ENCODE measurements at places on chromosomes 2 and 18.

DNA sequence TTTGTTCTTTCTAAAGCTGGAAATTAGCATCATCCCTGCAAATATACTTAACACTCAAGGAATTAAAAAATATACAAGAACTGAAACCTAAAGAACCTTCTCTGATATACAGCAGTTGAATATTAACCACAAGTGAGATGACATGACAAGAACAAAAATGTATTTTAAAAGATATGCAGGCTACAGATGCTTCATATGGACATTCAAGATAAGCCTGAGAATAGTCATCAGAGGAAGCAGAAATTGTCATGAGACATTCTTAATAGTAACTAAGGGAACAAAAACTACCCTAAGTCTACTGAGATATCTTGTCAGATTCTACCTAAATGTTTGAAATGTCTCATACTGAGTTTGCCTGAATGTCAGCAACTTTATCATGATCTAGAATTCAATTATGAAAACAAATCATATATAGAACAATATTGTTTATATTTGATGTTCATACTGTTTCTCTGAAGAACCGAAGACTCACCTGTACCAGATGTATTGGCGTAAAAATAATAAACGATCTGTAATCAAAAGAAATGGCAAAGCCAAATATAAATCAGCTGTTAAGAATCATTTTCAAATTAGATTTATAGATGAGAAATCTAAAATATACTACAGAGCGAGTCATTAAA is 4.7 kb downstream of the NBAS start:
- no peak for DNase-seq

GRCh38 chr18:292271-292670 is 24.4 kb upstream of the THOC1 start:
- no peak for DNase-seq

- DNase-seq = no peak
Observed at GRCh38 chr2:108355906-108356734, 21.6 kb upstream of the SULT1C4 start.

DNA sequence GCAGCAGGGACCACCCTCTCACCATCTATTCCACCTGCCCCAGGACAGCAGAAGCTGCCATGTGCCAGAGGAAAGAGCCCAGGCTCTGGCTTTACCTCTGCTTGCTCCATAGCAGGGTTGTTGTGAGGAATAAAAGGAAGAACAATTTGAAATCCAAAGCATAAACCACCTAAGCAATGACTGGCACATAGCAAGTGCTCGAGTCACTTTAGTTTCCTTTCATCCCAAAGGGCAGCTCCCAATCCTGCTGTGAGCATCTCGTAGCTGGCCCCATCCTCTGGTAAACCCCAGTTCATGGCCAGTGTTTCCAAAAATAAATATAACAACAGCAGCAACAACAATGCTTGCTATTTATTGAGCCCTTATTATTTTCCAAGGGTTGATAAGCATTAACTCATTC is 923.5 kb downstream of the EPHA4 start:
- no peak for DNase-seq

DNA sequence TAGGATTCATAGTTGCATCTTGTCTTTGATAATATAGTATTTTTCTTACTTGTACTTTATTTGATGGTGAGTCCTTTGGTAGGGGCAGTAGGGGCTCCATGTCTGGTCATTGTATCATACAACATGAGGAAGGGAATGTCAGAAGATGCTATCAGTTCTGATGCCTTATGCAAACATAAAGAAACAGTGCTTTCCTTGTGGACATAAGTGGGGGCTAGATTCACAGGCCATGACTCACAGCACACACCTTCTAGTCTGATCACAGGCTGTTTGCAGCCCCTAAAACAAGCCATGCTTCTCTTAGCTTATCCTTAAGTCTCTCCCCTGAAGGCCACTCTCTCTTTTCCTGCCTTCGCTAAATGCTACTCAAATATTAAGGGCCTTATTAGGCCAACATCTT is 10.7 kb upstream of the SLC14A1 start:
- no peak for DNase-seq

DNA sequence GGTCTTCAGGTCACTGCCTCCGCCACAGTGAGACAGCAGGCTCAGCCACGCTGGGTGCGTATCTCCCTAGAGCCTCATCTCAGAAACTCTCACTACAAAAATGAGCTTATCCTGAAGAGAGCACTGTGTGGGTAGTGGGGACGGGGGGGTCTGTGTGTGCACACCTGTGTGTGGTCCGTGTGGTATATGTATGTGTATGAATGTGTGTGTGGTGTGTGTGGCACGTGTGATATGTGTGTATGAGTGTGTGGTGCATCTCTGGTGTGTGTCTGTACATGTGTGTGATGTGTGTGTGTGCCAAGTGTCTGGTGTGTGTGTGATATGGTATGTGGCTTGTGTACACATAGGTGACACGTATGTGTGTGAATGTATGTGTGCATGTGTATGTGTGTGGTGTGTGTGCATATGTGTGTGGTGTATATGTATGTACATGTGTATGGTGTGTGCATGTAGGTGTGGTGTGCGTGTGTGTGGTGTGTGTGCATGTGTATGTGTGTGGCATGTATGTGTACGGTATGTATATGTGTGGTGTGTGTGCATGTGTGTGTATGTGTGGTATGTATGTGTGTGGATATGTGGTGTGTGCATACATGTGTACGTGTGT is 332.2 kb downstream of the EIPR1 start:
- DNase-seq = no peak

GRCh38 chr2:58871469-58872142 is 630.5 kb upstream of the FANCL start:
- no peak for DNase-seq

DNA sequence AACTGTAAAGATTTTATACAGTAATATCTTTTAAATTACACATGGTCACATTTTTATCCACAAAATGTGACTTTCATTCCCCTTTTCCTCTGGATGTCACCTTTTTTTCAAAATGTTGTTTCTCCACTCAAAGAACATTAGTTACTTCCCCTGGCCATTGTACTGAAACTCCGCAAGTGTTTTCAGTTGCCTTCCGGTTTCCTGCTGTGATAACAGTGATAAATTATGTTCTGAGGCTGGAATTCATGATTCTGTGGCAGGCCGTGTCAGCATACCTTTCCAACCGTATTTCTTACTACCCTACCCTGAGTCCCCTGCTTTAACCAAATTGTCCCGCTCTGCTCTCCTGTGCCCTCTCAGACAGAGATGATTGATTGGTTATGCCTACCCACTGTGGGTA is 53.5 kb downstream of the MGAT5 start:
- no peak for DNase-seq

GRCh38 chr2:96680561-96681141 is 38.1 kb downstream of the FER1L5 start:
- DNase-seq = no peak

DNA sequence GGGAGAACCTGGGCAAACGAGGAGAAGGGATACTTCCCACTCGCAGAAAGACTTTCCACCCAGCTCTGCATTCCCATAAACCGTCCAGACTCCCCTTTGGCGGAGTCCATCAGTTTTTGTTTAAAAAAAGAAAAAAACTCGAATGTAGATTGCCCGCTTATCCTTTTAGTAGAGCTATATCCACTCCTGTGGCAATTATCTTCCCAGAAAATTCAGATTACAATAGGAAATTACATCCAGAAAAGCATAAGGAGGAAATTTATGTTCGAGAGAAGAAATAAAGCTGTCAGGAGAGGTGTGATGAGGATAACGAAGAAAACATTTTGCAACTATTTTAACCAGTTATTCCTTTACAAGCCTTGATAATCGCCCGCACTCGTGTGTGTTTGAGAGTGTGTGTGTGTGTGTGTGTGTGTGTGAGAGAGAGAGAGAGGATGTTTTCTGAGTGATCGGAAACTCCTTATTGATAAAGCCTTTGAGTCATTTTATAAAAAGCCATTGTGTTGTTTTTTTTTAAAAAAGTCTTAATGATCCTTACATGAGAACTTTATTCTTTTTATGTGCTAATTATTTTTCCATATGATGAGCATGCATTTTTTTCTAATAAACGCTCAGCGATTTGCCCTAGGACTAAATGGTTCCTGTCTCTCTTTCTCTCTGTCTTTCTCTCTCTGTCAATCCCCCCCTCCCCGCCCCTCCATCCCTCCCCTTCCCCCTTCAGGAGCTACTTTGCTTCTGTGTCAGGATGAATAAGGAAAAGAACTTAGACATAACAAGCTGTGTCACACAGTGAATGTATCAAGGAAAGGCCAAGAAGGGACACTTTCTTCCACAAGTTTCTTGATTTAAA is 1.1 kb upstream of the PPP3R1 start:
- DNase-seq = no peak

GRCh38 chr2:155412598-155412997 is 714.1 kb downstream of the KCNJ3 start:
- DNase-seq = no peak

- DNase-seq = no peak
Observed at GRCh38 chr18:849021-849420, 37.0 kb upstream of the YES1 start.

DNA sequence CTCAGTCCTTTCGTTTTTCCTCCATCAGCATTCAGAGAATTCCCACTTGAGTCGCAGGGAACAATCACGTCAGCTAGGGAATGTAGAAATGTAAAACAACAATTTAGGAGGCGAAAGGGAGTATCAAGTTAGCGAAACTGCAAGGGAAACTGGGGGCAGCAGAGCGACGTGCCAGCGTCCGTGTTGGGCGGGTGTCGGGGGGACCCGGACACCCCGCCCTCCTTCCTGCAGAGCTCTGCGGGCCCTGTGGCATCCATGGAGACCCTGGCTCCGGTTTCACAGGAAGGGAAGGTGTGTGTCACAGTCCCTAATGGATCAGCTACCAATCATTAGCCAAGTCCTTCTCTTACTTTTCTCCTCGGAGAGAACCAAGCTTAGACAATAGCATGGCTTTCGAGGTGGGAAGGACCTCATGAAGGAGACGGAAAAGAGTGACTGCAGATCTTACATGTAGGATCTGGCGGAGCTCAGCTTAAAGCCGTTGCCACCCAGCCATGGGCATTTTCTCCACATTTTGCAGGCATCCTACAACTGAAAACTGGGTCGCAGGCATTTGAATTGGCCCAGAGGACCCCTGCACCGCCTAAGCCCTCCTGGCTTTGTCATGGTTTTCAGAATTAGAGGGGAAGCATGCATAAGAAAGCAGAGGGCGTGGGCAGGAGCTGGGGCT is 33.7 kb downstream of the SOX11 start:
- no peak for DNase-seq
